ENCODE measurements at places on chromosomes 1 and 21.

GRCh38 chr1:89285745-89286380 lies 13.2 kb upstream of the GBP5 start:
- DNase-seq = no peak

- DNase-seq = no peak
These were observed 86.4 kb upstream of the JUN start for GRCh38 chr1:58870298-58870676.

- no peak for DNase-seq
These were observed 44.0 kb upstream of the HSD3B1 start for GRCh38 chr1:119462964-119463363.

GRCh38 chr1:218347336-218347722 lies 2.2 kb downstream of the TGFB2 start:
- no peak for DNase-seq

- no peak for DNase-seq
These were observed 746 bp downstream of the DYRK1A start for GRCh38 chr21:37367336-37367702.

DNA sequence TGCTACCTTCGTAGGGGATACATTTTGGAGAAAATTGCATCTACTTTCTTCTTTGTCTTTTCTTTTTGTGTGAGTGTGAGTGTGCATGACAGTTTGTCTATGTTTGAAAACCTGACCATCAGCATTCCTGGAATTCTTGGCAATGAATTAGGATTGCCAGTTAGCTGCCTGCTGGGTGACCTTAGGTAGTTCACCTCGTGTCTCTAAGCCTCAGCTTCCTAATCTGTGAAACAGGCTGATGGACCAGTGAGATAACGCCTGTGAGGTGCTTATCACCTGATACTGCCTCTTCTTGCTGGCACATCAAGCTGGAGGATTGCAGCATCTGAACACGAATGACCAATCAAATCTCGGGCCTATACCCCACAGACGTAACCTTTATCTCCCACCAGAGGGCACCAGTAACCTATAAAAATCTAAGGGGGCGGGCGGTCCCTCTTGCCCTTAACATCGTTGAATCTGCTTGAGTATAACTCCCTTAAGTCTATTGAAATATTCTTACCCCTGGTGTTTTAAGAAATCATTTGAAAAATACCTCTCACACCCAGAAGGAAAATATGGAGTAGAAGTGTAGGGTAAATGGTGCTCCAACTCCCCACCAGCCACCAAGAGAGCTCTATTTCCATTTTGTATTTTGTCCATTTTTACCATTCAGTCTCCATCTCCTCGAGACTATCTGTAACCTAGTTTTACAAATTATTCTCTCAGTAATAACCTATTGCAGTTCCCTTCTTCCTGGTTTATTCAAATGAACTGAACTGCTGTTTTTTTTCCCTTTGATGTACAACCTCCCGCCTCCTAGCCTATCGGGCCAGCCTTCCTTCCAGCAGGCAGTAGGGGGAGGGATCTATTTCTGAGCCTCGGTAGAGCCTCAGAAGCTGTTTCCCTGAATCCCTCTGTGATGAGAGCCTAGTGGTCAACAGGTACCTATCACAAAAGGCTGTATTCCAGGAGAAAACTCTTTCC lies 49.7 kb downstream of the MDM4 start:
- peak; percentile 73 for DNase-seq

- DNase-seq = peak; percentile 12
These were observed 14.6 kb downstream of the EFCAB7 start for GRCh38 chr1:63537940-63538339.

- peak; percentile 36 for DNase-seq
These were observed 18.8 kb downstream of the SLC26A9 start for GRCh38 chr1:205924460-205924790.

DNA sequence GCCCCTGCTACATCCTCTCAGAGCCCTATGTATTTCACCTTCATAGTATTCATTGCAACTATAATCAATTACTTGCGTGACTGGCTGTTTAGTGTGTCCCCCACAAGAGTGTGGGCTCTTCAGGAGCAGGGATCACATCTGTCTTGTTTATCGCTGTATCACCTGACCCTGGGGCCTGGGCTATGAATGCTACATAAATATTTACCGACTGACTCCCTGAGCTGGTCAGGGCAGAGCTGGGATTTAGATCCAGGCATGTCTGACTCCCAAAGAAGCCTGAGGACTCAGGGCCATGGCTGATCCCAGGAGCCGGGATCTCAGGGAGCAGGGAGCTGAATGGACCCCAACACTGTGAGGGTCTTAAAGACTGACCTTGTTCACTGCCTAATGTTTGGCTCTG lies 49.7 kb downstream of the AHDC1 start:
- no peak for DNase-seq

GRCh38 chr21:14542638-14543037 lies 3.5 kb downstream of the SAMSN1 start:
- DNase-seq = peak; percentile 48

DNA sequence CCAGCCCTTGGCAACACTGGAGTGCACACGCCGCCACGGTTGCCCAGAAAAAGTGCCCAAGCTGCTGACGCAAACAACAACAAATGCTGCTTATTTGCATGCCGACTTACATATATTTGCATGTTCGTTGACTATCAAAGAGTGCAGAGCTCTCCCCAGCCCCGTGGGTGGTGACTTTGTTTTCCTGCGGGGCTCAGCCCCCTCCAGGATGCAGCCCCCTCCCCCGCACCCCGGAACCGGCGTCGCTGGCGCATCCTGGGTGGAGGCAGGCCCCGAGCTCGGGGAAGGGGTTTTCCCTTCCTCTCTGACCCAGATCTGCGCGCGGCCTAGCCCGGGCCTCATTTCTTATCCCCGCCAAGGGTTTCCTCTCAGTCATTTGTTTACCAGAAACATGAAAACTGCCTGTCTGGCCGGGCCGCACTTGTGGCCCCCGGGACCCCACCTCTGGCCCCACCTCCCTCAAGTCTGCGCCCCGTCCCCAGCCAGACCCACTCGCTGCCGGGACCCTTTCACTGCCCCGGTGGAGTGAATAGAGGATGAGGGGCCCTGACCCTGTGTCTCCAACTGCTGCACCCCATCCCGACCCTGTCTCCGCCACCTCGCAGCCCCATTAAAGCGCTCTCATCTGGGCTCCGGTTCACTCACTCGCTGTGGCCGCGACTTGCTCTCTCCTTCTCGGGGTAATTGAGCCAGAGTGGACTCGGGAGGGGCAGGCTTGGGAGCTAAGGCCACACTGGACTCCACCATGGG lies 5.5 kb downstream of the TNFRSF25 start:
- peak; percentile 46 for DNase-seq

GRCh38 chr1:19393046-19393445 lies 80.9 kb downstream of the SLC66A1 start:
- DNase-seq = no peak

GRCh38 chr1:183126528-183126927 lies 59.5 kb upstream of the LAMC2 start:
- DNase-seq = no peak

- no peak for DNase-seq
These were observed 2.9 kb upstream of the RHEX start for GRCh38 chr1:206049919-206050600.

- DNase-seq = no peak
These were observed 930.5 kb downstream of the ADGRL2 start for GRCh38 chr1:82731216-82731615.

DNA sequence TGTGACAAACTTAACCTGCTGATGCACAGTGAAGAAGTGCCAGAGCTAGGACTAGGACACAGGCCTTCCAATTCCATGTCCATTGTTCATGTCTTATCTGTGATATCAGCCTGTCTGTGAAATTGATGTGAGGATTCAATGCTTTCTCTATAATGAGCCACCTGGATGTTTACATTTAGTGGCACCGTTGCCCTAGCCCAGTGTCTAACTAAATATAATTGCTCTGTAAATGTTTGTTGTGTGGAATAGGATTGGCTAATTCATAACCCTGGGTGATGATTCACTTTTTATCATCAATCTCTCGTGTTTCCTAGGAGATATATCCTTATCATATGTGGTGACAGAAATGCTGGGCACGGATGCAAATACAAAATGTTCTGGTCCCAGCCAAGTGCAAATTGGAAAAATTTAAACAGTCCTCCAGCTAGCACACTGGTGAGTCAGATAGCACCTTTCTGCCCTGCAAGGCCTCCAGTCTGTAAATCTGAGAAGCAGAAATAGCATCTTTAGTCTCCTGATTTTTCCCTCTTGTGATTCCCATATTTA lies 46.9 kb upstream of the GNG12 start:
- DNase-seq = no peak

GRCh38 chr1:179808503-179808902 lies 65.4 kb downstream of the FAM163A start:
- DNase-seq = no peak

- no peak for DNase-seq
These were observed 7.1 kb downstream of the GLIS1 start for GRCh38 chr1:53731779-53732305.

DNA sequence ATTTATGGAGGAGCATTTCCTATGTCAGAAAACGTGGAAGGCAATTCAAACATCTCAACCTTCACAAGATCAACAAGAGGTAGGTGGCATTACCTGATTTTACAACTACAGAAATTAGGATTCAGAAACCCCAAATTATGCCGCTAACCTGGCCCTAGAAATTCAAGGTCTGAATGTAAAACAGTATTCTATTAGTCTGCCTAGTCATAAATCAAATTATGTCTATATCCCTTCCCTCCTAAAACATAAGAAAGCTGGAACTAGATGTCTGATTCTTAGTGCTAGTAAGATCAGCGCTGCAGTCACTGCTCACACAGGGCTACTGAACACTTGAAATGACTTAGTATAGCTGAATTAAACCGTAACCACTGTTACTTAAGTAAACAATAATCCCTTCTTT lies 1.4 kb downstream of the TOMM20 start:
- DNase-seq = no peak

GRCh38 chr1:1853593-1854257 lies 37.2 kb downstream of the GNB1 start:
- no peak for DNase-seq

DNA sequence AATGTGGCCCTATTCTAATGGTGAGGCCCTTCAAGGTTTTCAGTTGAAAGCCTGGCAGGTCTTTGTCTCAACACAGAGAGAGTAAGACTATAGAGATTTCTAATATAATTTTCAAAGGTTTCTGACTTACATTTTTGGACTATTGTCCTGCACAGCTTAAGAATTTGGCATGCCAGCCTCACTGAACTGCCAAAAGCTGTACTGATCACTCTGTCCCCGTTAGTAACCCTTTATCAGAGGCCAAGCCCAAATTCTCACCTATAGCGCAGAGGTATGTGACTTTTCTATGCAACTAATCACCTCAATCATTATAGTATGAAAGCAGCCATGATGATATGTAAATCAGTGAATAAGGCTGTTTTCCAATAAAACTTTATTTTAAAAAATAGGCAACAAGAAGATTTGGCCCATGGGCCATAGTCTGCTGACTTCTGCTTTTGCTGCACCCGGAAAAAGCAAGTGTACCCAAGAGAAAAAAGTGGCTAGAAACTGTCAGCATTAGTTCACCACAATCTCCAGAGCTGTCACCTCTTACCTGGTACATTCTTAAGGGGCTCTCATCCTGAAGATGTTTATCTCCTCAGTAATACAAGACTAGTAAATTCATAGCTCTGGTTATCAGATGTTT lies 85.4 kb downstream of the PIGK start:
- no peak for DNase-seq

DNA sequence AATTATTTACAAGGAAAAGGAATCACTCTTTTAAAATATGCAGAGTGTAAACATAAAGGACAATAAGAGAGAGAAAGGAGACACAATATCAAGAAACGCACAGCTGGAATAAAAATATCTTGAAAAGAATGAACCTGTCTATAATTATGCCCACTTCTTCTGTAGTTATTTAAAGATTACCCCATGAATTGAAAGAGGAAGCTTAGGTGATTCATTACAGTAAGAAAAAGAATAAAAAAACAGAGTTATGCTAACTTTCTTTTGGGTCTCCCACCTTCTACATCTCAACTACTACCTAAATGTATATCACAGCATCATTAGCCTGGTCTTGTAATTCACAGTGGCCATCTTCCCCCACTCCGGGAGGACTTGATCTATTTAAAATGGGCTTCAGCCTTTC lies 182.1 kb downstream of the MRPL39 start:
- peak; percentile 15 for DNase-seq

GRCh38 chr1:56125316-56125715 lies 454.0 kb downstream of the PLPP3 start:
- no peak for DNase-seq

DNA sequence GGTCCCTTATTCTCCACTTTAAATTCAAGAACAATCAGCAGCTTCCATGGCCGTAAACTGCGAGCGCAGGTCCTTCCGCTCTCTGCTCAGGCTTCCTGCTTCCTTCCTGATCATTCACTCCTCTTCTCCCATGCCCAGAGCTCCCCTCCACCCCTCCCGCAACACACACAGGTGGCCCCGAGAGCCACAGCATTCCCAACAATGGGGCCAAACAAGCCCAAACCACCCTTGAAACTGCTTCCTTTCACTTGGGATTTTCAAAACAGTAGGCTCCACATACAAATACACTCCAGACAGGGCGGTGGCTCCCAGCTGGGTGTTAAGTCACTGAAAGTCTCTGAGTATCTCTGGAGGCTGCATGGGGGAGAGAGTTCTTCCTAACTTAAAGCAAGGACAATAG lies 11.4 kb downstream of the FAM89A start:
- no peak for DNase-seq

- DNase-seq = no peak
These were observed 17.7 kb downstream of the CBR1 start for GRCh38 chr21:36087362-36088138.

- no peak for DNase-seq
These were observed 44.4 kb upstream of the PCBP3 start for GRCh38 chr21:45599146-45599581.

DNA sequence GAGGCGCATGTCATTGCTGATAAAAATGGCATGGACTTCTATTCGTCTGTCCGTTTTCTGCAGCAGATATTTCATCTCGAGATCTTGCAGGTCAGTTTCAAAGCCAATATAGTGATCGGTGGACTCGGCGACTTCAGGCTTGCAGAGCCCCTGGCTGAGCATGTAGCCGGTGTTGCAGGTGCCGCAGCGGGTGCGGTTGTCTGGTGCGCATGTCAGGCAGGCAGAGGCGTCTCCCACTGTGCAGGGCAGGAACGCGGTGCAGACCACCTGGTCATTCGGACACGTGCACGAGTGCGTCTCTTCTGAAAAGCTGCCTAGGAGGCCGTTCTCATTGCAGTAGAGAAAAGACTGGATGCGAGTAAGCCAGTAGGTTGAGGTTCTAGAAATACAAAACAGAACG lies 378.9 kb downstream of the BRINP3 start:
- DNase-seq = no peak

DNA sequence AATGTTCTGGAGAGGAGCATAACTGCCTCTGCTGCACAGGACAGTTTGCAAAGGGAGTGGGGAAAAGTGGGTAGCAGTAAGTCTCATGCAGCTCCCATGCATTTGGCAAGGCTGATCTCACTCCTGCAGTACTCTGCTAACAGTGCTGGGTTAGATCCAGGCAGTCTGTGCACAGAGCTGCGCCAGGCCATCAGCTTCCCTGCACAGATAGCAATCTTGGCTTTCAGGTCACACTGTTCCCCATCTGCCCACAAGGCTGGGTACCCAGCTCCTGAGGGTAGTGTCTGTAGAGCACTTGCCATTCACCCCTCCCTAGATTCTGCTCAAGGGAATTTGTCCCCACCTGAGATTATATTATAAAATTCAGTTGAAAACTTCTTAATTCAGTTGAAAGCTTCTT lies 72.1 kb downstream of the SH3BGR start:
- no peak for DNase-seq

Measured in suppressor macrophage treated with lipopolysaccharide for 4 hours (primary cell).